ENCODE measurements at places on chromosomes 6 and 20.
A peak's percentile ranks its signal among the peaks of the same experiment; 100 is the strongest.

DNA sequence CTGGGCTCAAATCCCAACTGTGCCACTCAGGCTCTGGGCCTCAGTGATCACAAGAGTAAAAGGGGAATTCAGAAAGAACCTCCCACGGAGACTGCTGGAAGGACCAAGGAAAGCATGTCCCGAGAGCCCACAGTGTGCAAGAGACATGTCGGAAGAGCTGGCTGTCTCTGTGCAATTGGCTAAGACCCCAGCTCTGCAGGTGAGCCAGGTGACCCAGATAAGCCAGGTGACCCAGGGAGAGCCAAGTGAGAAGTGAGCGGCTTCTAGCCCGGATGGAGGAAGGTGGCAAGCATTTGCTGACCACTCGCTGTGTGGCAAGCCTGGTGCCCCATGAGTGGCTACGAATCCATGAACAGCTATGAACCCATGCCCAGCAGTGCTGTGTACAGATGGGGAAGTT is 59.1 kb downstream of the RIPOR3 start:
- no peak for DNase-seq

GRCh38 chr20:2301164-2301622 is 5.4 kb downstream of the TGM3 start:
- DNase-seq = no peak

DNA sequence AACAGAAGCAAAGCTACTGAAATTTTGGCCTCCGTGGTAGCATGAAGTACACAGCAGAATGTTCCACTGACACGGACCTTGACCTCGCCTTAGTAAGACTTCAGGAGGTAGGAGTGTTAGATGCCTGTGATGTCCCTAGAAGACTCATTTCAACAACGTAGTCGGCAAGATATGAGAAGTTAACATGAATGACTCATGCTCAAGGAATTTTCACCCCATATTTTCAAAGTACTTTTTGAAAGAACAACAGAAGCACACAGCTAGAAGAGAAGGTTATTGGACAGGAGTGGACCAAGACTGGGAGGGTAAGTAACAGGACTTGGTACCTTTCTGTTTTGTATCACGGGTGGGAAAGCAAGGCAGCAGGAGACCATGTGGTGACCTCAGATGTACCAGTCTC is 78.0 kb downstream of the DZANK1 start:
- DNase-seq = no peak

GRCh38 chr6:38982470-38982869 is 66.1 kb upstream of the GLP1R start:
- DNase-seq = no peak

- DNase-seq = no peak
Measured at GRCh38 chr6:35470663-35471120, 2.5 kb downstream of the RPL10A start.

GRCh38 chr6:149560736-149561135 is 5.4 kb upstream of the GINM1 start:
- DNase-seq = peak; percentile 11

- DNase-seq = no peak
Measured at GRCh38 chr6:105645958-105646357, 243.1 kb upstream of the PREP start.

DNA sequence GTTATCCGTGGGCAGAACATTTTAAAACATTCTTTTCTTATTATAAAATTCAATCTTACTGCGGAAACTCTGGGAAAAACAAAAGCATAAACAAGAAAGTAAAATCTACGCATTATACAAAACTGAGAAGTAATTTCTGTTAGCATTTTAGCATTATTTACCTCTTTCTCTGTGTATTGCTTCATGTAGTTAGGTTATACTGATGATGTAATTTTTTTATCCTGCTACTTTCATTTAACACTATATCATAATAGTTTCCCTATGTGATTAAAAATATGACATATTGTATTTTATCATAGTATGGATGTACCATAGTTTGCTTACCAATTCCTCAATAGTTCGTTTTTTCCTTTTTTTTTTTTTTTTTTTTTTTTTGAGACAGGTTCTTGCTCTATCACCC is 4.2 kb upstream of the GCNT2 start:
- no peak for DNase-seq

GRCh38 chr6:102038964-102039363 is 645.5 kb downstream of the GRIK2 start:
- DNase-seq = no peak

- DNase-seq = no peak
Measured at GRCh38 chr20:22984606-22985005, 50.5 kb upstream of the SSTR4 start.

- no peak for DNase-seq
Measured at GRCh38 chr20:42549496-42549895, 640.2 kb downstream of the PTPRT start.

- DNase-seq = no peak
Measured at GRCh38 chr6:53758496-53758895, 36.3 kb upstream of the LRRC1 start.

GRCh38 chr6:145137425-145137824 is 597.9 kb downstream of the EPM2A start:
- no peak for DNase-seq

GRCh38 chr6:105509506-105510331 is 106.8 kb upstream of the PREP start:
- no peak for DNase-seq

DNA sequence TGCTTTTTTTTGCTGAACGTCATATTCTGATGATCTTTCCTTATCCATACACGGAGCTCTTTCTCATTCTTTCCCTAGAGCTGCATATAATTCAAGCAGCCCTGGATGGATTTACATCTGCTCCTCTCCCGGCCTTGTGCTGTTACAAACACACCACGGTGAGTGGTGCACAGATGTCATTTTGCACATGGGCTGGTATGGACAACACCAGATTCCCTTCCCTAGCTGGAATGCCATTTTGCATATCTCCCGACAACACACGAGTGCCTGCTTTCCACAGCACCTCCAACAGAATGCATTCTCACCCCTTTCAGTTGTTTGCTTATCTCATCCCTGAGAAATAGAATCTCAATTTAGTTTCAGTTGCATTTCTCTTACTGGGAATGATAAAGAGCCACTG is 69.5 kb upstream of the AFDN start:
- DNase-seq = no peak

DNA sequence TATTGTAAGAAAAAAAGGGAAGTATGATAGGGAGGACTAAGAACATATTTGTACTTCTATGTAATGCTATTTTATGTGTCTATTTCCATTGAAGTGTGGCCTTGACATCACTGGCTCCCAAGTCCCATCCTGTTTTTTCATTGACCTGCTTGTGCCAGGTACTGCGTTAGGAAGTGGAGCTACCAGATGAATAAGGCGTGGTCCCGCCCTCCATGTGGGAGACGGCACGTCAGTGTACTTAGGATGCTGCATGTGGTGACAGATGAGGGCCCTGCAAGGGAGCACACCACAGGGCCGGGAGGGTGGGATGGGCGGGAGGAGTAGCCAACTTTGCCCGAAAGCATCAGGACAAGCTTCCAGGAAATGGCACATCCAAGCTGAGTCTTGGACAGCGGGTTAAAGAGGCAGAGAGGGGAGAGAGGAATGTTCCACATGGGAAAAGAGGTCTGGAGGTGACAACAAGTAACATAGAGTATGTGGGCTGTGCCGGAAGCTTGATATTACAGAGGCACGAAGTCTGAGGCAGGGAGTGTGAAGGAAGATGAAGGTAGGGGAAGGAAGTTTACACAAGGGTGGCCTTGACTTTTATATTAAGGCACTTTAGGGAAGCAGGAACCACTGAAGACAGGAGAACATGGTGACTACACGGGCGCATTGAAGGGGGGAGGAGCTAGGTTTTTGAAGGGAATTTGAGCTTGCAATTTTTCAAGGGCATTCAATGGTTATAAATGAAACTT is 140.6 kb downstream of the MTHFD1L start:
- DNase-seq = no peak

GRCh38 chr6:158634695-158635426 is 9.7 kb downstream of the DYNLT1 start:
- DNase-seq = no peak

GRCh38 chr20:55893031-55893430 is 112.3 kb downstream of the CBLN4 start:
- DNase-seq = no peak
